ENCODE measurements at places on chromosomes 2 and 18.

- no peak for DNase-seq
Measured at GRCh38 chr2:109230941-109231420, 102.0 kb downstream of the SH3RF3 start.

- peak; percentile 65 for DNase-seq
Measured at GRCh38 chr2:45494275-45494977, 116.6 kb downstream of the SRBD1 start.

DNA sequence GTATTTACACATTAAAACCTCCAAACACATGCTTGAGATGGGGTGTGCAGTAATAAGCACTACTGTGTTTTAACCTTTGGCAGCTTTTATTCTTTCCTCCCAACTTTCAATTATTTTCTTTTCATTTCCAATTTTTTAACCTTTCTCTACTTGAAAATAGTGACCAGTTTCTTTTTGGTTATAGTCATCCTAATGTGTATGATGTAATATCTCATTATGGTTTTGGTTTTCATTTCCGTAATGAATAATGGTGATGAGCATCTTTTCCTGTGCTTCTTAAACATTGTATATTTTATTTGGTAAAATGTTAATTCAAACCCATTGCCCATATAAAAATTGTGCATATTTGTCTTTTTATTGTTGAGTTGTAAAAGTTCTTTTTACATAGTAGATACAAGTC lies 103.5 kb downstream of the BMPR2 start:
- no peak for DNase-seq

GRCh38 chr2:44778671-44779476 lies 162.6 kb upstream of the SIX3 start:
- DNase-seq: no peak

DNA sequence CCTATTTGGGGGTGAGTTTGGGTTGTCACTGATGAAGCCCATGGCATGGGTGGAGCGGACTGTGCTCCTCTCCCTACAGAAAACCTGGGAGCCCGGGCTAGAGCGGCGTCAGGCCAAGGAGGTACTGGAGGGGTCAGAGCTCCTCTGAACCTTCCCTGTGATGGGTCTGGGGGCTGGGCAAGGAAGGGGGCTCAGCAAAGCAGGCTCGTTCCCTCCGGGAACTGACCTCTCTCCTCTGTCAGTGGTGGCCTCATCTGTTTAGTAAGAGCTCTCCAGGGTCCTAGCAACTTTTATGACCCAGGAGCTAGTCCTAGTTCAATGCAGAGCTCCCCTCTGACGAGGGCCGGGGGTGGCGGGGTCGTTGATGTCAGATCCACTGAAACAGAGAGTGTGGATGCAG lies 62.4 kb upstream of the OTOF start:
- no peak for DNase-seq

GRCh38 chr2:23607925-23608324 lies 222.9 kb downstream of the KLHL29 start:
- no peak for DNase-seq

- DNase-seq: peak; percentile 97
Measured at GRCh38 chr2:64838817-64839216, 150.4 kb upstream of the SLC1A4 start.

- DNase-seq: no peak
Measured at GRCh38 chr2:233953087-233953801, 36.1 kb downstream of the TRPM8 start.

DNA sequence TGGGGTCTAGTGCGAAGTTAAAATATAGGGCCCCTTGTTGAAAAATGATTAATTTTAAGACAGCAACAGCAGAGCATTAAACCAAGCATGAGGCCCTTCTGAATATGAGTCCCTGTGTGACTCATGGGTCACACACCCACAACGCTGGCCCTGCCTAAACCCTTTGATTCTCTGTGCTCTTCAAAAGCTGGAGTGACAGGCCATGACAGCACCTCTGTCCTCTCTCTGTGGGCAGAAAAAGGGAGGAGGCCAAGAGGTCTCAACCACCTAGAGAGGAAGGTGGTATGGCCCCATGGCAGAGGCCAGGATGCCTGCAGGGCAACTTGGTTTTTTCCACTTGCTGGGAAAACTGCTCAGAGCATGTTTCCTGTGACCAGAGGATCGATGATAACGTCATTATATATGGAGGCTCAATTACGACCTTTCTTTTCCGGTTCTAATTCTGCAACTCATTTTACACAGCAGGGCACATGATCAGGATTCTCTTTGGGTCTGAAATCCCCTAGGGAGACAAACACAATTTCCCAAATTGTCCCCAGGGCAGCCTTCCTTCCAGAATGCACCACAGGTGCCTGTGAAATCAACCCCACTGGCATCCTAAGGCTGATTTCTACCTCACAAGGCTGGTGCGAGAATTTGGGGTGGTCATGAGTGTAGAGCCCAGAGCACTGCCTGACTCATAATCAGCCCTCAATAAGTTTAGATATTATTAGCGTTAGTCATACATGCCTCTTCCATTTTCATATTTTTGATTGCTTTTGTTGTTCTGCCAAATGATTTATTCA lies 102.0 kb upstream of the PPP1CB start:
- peak; percentile 66 for DNase-seq

DNA sequence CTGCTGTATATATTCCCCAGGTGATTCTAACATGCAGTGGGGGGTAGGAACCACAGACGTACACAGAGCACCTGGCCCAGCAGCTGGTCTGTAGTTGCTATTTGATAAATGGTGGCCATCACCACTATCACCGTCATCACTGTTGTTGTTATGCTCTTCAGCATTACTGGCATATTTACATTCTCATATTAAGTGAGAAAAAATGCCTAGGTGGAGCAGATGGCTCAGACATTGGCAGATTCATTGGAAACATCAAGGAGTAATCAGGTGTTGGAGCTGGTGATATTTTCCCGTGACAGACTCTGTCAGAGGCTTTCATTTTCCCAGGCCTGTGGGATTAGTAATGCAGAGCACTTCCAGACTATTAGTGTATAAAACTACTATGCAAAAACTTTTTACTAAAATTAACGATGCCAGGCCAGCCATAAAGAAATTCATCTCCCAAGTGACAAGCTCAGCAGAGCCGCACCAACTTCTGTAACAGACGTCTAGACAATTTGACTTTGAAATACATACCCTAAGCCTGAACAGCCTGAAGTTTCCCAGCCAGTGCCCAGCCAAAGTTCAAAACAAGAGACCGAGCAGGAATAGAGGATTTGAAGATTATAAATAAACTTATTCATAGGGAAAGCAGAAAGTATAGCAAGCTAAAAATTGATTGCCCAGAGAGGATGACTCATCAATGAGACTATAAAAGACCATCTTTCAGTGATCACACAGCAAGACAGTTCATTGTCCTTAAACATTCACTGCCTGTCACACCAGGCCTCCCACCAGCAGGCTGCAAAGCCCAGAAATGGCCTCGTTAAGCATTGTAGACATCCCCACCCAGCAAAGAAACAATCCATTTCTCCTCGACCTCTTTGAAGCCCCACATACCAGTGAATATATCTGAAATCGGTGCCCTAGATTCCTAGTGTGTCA lies 247.4 kb upstream of the CHAC2 start:
- no peak for DNase-seq

DNA sequence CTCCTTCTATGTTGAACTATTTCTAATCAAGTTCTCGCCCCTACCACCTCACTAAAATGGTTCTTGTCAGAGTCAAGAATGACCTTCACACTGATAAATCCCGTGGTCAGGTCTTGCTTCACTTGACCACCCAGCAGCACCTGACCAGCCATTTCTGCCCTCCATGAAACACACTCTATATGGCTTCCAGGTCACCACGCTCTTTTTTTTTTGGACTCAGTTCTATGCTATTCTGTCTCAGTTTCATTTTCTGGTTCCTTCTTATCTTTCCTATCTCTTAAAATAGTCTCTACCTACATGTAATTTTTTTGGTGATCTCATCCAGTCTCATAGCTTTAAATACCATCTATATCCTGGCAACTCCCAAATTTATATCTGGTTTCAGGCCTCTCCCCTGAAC lies 11.4 kb downstream of the EIF2AK3 start:
- no peak for DNase-seq

All from EL (cell line).